ENCODE measurements at places on chromosomes 7 and 10. TPM values are rescaled to one million over a fixed set of nuclear protein-coding genes. Genes with fewer than 3 reads are reported as not detected.

DNA sequence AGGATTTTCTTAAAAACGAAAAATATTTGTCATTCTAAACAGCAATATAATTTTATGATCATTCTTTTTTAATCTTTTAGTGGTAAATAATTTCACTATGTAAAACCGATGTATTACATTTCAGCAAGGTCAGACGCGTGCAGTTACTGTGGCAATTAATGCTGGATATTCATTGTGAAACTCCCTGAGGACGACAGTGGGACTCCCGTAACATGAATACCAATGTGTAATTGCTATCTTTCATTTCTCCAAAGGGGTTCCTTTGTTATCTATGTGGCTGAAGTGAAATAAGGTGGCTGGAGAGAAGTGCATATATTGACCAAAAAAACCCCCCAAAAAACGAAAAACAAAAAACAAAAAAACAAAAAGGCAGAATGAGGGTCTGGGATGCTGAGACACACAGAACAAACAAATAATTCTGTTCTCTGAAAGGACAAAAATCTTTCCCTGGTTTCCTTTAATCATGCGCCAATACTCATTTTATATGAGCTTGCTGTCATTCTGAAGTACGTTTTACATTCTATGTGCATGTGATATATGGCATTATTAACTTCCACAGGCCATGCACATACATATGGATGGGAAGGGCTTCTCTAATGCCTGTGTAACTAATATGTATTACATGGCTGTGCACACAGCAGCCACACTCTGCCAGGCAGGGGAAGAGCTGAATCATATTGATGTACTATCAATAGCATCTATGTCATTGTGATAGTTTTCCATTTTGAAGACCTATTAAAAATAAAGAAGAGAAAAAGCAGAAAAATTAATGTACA, 161.4 kb downstream of the RAPGEF5 start:
- no peak for DNase-seq

DNA sequence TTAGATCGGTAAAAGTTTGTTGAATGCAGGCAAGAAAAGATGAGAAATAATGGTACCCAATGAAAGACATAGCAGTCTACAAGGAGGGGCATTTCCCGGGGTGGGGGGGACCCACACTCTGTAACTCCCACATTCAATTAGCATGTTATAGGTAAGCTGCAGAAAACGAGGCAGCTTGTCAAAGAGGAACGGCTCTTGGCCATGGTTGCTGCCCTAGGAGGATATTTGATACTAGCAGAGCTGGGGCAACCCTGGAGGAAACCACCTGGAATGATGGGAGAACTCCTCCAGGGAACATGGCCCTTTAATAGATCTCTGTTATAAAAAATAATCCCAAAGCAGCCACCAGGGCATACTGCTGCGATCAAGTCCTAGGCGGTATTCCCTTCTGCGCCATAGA, 98.5 kb downstream of the EGFR start:
- peak; percentile 80 for DNase-seq

GRCh38 chr7:158830211-158830723, 958 bp upstream of the ESYT2 start:
- DNase-seq: peak; percentile 92

DNA sequence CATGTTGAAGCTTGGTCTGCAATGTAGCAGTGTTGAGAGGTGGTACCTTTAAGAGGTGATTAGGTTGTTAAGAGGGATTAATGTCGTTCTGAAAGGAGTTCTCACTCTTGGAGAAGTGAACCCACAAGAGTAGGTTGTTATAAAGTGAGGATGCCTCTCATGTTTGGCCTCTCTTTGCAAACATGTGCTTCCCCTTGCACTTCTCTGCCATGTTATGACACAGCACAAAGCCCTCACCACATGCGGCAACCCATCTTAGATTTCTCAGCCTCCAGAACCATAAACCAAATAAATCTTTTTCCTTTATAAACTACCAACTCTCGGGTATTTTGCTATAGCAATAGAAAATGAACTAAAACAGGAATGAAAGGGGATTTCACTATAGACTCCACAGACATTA, 66.3 kb downstream of the KMT2C start:
- no peak for DNase-seq

- DNase-seq: peak; percentile 21
Observed at GRCh38 chr10:24968349-24968748, 15.9 kb upstream of the PRTFDC1 start.

- DNase-seq: no peak
Observed at GRCh38 chr10:124756156-124756903, 12.2 kb upstream of the FAM53B start.

DNA sequence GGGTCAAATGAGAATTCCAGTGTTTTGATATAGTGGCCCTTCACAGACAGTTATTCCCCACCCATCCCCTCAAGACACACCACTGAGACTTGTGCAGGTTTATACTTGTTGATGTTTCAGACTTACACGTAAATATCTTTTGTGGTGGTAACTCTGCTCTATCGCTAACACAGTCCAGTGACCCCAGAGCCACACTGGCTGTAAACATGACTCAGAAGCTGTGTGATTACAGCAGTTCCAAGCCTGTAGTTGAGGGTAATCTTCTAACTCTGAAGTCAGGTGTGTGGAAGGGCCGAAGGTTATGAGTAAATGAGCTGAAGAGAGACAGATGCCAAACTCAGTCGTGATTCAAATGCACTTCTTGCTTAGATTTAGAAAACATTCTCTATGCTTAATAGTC, 19.4 kb downstream of the NOBOX start:
- DNase-seq: no peak

DNA sequence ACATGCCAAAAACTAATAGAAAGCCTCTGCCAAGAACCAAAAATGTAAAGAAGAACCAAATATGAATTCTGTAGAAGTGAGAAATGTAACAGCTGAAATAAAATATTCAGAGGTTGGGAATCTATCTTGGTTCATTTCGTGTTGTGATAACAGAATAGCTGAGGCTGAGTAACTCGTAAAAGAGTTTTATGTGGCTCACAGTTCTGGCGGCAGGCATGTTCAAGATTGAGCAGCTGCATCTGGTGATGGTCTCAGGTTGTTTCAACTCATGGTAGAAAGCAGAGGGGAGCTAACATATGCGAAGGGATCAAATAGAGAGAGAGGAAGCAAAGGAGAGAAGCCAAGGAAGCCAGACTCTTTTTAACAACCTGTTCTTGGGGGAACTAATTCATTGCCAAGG, 717.2 kb downstream of the TNS3 start:
- DNase-seq: no peak

DNA sequence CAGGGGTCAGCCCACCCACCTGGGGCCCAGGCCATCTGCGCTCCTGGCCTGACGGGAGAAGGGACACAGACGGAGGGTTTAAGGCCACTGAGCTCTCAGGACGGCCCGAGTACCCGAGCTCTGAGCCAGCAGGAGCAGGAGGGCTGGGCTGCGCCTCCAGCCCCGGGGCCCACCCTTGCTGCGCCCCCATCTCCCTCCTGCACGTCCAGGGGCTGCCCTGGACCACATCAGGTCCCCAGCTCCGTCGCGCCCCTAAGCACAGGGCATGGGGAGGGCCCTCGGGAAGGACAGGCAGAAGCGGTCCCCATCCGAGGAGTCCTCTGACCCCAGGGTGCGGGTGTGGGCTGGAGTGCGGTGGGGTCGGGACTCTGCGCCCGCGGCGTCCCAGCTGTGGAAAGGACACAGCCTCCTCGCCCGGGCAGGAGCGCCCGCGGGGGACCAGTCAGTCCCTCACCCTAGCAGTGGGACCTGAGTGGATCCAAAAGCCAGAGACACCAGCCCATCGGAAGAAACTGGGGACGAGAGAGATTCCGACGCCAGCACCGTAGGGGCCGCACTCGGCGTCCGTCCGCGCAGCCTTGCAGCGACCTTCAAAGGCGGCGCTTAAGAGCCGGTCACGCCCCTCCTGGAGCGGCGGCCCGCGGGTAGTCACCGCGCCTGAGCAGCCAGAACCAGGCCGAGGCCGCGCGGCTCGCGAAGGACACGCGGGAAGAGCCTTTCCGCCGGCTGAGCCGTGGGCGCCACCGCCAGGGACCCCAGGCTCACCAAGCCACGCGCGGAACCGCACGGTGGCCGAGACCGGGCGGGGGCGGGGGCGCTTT, 15.9 kb downstream of the CAMK2B start:
- peak; percentile 91 for DNase-seq

- DNase-seq: no peak
Observed at GRCh38 chr10:99432047-99432446, 1.6 kb upstream of the GOT1 start.

GRCh38 chr10:117662126-117662525, 119.6 kb downstream of the EMX2 start:
- no peak for DNase-seq

DNA sequence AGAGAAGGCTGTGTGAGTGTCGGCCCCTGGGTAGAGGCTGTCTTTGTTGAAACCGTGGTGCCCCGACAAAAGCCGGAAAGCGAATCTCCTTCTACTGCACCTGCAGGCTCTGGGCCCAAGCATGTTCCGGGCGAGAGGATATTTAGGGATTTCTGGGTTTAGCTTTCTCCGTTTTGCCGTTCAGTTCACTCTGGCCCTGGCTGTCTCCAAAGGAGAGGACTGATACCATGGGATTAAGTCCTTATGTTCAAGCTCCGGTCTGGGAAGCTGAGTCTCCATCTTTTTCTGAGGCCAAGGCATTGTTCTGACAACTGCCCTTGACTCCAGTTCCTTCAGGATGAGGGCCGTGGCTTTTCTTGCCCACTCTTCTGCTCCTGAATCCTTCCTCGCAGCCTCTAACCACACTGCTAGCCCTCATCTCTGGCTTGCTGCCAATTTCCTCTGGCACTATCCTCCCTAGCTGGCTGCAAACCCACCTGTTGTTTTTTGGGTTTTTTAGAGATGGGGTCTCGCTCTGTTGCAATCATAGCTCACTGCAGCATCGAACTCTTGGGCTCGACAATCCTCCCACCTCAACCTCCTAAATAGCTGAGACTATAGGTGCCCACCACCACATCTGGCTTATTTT, 206.8 kb downstream of the SKIDA1 start:
- DNase-seq: no peak

DNA sequence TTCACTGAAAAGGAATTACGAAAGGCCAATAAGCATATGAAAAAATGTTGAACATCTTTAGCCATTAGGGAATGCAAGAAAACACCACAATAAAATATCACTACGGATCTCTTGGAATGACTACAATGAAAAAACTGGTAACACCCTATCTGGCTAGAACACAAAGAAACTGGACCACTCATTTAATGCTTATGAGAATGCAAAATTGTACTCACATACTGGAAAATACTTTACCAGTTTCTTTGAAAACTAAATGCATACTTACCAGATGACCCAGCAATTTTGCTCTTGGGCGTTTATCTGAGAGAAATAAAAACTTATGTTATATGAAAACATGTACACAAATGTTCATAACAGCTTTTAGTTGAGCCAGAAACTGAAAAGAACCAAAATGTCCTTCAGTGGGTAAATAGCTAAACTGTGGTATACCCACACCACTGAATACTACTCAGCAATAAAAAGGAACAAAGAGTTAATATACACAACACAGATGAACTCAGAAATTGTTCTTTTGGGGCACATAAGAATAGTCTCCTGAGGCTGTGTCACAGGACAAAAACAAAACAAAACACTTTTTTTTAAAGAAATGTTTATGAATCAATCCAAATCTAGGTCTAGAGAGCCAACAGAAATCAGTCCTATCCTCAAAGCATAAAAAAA, 23.5 kb downstream of the CNOT4 start:
- no peak for DNase-seq

DNA sequence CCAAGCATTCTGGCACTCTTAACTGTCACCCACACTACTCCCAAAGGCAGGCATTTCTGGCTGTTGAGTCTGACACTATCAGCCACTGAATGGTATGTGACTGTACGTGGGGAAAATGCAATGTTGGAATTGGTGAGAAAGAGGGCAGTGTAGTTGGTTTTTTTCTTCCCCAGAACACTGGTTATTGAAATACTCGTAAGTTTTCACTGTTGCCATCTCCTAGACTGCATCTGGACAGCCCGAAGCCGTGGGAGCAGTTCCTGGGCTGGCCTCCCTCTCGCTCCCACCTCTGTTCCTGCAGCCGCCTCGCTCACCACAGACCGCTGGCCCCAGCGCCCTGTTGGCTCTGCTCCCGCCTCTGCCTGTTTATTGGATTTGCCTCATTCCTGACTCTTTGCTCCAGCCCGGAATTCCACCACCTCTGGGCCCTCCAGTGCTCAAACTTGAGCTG, 5.7 kb downstream of the PLCE1 start:
- DNase-seq: no peak

- DNase-seq: no peak
Observed at GRCh38 chr7:95407751-95408150, 11.6 kb upstream of the PON3 start.

- no peak for DNase-seq
Observed at GRCh38 chr10:92574548-92575261, 812 bp upstream of the IDE start.

DNA sequence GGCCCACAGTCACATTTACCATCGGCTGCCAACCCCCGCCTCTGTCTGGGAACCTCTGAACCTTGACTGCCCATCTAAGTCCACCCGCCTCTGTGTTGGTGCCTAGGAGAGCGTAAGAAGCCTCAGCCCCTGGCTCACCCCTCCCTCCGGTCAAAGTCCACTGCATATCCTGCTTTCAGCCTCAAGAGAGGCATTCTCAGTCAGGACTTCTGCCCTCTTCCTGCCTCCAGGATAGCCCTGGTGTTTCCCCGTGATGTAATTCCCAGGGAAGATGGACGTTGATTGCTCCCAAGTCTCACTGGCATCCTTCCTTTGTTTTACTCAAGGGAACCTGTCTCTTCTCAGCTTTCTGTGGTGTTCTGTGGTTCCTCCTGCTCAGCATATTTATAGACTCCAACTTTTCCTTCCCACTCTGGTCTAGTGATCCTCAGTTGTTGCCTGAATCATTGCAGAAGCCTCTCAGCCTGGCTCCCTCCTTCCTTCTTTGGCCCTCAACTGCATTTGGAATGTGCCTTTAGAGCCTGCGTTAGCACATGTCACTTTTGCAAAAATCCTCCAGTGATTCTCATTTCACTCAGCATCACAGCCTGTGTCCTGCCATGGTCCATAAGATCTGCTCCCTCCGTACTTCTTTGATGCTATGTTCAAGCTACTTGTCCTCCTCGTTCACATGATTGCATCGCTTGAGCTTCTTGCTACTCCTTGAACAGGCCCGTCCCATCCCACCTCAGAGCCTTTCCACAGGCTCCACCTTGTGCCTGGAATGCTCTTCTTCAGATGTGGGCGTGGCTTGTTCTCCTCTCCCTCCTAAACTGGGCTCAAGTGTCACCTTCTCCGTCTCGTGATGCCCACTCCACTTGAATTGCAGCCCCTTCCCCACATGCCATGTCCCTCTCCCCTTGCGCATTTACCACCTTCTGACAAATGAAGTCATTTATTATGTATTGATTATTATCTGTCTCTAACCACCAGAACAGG, 124.2 kb downstream of the PLPP4 start:
- DNase-seq: no peak

The RASA4 gene
- 73.9 TPM for total RNA-seq

The HOXA2 gene
- 5.4 TPM for total RNA-seq

The MMP21 gene
- total RNA-seq: not detected

The INMT gene
- 172 TPM for total RNA-seq

The LSM8 gene
- 22.1 TPM for total RNA-seq

The CCL24 gene
- not detected for total RNA-seq

The CFAP70 gene
- total RNA-seq: 1.1 TPM

The SLC26A5 gene
- under 0.01 TPM for total RNA-seq

Measured in esophagus muscularis mucosa (tissue), 4 donors.